Stimulated activated CD4-positive, alpha-beta T cell treated with anti-CD3 and anti-CD28 coated beads, TNF-alpha, amount 100 ng/mL, for 1 hour (primary cell): ENCODE measurements at places on chromosomes 2 and 18.

- DNase-seq: no peak
These were observed 149.3 kb downstream of the CSRNP3 start for GRCh38 chr2:165618806-165619205.

DNA sequence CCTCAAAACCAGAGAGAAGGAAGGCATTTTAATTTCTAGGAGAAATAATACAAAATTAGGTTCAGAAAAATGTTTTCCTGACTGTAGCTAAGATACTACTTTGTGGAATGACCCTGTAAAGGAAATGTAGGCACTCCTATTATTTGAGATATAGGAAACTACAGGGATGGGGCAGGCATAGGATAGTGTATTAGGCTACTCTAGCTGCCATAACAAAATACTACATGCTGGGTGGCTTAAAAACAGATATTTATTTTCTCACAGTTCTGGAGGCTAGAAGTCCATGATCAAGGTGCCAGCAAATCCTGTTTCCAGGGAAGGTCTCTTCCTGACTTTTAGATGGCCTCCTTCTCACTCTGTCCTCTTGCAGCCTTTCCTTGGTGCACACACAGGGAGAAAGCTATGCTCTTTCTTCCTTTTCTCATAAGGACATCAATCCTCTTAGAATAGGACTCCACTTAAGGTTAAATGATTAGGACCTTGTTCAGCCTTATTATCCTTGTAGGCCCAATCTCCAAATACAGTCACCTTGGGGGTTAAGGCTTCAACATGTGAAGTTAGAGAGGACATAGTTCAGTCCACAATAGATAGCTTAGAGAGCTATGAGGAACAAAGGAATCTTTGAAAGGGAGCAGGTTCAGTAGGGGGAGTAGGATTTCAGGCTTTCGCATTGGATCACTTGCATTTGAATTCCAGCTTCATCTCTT, 14.0 kb upstream of the CAVIN2 start:
- DNase-seq: no peak

DNA sequence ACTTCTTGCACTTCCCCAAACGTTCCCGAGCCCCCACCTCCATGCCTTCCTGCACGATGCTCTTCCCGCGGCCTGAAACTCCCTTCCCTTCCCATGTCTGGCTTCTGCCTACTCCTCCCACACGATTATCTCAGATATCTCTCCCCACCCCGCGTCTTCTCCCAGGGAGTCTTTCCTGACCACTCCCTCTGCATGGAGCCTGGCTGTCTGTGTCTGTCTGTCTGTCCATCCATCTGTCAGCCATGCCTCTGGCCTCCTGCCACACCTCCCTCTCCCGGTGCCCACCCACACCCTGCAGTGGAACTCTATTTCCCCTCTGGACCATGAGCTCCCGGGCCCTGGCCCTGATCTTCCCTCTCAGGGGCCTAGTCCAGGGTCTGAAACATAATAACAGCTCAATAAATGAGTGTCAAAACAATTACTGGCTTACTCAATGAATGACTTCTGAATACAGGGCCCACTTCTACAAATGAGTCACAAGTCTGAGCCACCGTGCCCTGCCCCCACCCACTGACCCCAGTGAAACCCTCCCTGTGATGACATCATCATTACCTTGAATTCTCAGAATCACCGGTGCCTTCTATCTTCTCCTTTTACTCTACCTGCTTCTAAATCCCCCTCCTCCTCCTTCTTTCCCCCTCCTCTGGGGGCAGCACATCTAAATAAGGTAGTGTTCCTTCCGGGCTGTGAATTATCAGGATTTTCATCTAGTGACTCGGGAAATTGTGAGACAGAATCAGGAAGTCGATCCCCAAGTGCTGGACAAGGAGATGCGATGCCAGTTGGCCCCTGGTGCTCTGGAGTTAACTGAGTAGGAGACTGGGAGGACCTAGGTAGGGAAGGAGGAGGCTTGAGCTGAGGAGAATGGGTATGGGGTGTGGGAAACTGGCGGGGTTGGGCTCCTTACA, 46.1 kb upstream of the PLB1 start:
- peak; percentile 75 for DNase-seq

DNA sequence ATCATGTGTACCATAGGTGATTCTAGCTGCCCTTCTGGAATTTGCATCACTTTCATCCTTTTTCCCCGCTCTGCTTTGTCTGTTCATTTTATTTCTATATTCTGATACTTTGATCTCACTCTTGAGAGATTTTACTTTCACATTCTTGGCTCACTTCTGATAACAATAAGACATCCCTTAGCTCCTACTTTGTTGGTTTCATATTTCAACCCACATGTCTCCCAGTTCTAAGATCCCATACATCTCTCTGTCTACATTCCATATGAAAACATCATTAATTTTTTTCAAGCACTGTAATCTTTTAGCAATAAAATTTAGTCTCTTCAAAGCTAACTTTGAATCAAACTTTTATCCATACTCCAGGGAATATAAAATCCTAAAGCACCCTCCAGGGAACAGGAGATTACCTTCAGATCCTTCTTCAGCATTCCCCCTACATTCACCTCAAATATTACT, 75.6 kb downstream of the COL3A1 start:
- DNase-seq: no peak

GRCh38 chr18:75089748-75090327, 119.1 kb downstream of the PTGR3 start:
- DNase-seq: no peak

GRCh38 chr2:105269426-105269825, 27.9 kb downstream of the GPR45 start:
- DNase-seq: no peak

DNA sequence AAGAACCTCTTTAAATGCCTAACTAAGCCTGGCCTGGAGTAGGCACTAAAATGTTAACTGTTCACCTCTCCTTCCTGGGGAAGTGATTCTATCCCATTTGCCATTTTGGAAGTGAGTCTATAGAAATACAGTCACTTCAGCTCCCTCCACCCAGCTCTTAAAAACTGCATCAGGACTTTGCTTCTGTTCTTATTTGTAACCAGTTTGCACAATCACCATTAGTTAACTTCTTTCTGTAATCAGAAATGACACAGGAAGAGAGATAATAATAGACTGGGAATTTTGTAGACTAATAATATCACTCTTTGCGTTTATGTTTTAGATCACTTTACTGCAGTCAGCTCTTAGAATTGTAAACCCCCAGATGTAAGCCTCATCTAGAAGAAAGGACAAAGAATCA, 16.0 kb upstream of the MARCO start:
- DNase-seq: no peak

DNA sequence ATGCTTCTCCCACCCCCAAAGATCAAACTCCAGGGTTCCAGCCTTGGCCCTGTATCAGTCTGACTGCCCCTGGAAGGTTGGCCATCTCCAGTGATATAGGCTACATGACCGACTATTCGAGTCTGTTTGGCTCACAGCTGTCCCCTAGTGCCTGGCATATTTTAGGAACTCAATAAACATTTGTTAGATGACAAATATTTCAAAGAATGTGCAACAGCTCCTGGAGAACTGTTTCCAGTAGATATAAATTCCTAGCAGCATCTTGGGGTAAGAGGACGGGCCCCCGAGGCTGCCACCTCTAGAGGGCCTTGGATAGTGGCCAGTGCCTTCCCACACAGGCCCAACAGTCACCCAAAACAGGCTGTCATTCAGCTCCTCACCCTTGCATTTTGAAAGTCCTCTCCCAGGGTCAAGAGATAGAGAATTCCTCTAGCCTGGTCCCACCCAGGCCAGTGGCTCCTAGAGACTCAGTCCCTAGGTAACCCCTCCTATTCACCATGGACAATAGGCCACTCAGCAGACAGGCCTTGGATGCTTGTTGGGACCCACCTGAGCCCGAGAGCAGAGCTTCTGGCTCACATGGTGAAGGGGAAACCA, 45.1 kb upstream of the ATP6V1B1 start:
- DNase-seq: no peak

DNA sequence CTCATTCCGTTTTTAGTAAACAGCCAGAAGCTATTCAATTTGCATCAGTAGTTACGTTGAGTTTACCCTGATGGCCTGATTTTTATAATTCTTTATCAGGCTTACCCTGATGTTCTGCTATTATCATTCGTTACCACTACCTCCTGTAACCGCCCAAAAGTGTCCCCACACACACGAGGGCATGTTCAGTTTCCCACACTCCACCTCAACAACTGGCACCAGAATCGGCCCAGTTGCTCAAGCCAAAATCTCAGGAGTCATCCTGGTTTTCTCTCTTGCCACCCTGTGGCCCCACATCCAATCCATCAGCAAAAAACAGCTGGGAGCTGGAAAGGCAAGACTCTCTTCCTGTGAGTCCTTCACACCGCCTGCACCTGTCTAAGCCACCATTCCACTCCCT, 102.9 kb upstream of the RAB6C start:
- DNase-seq: no peak

DNA sequence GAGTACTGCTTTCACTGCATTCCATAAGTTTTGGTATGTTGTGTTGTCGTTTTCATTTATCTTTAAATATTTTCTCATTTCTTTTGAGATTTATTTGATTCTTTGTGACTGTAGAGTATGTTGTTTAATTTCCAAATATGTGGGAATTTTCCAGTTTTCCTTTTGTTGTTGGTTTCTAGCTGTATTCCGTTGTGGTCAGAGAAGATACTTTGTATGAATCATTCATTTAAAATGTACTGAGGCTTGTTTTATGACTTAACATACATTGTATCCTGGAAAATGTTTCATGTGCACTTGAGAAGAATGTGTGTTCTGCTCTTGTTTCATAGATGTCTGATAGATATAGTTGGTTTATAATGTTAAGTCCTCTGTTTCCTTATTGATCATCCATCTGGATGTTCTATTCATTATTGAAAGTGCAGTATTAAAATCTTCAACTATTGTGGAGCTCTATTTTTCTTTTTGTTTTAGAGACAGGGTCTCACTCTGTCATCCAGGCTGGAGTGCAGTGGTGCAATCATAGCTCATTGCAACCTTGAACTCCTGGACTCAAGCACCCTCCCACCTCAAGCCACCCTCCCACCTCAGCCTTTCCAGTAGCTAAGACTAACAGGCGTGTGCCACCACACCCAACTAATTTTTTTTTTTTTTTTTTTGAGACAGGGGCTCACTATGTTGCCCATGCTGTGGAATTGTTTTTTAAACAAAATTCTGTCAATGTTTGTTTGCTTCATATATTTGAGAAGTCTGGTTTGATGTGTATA, 96.8 kb downstream of the TAF4B start:
- no peak for DNase-seq

DNA sequence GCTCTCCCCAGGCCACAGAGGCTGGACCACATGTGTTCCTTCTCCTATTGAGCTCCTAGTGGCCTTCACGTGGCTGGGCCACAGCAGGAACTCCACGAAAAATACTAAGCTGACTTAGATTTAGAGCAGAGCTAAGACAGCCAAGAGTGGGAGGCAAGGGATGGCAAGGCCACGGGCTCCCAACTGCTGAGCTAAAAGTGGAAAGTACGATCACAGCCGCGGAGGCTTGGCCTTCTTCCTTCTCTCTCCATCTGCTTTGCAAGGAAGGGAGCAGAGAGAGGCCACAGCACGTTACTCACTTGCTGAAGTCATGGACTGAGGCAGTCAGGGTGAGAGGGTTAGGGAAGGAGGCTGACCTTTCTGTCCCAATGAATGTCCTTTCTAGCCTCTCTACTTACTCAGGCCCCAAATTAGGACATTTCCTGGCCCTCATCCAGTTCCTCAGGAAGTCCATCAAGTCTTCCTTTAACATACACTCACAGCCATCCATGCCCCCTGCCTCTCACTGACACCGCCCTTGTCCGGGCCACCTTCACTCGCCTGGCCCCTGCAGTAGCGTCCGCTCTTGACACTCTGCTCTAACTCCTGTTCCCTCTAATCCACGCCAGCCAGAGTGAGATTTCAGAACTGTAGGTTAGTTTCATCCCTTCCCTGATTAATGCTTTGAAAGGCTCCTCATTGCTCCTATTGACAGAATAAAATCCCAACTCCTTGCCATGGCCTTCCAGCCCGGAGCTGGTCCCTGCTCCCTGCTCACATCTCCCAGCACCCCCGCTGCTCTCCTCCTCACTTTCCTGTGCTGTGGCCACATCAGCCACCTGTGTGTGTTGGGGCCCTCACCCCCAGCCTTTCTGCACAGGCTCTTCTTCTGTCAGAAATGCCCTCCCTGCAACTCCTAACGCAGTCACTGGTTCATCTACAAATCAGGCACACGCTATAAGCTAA, 204.2 kb downstream of the CYP26B1 start:
- DNase-seq: no peak

DNA sequence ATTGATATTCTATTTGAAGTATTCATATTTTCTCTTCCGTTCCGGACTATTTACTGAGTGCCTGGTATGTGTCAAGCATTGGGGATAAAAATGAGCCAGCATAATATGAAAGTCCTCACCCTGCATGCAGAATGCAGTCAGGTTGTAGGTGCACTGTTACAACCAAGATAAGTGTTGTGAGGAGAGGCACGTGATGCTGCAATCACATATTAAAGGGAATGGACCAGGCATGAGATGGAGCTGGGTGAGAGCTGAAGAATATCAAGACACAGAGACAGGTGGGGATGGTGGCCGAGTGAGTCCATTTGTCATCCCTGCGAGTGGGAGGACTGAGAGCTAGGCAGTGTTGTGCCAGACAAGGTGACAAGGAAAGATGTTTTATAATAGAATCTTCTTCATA, 52.3 kb downstream of the MFSD6 start:
- DNase-seq: no peak

GRCh38 chr18:37065254-37065653, 236.3 kb downstream of the KIAA1328 start:
- DNase-seq: no peak

- DNase-seq: no peak
These were observed 24.0 kb upstream of the GALNT5 start for GRCh38 chr2:157233506-157233905.

DNA sequence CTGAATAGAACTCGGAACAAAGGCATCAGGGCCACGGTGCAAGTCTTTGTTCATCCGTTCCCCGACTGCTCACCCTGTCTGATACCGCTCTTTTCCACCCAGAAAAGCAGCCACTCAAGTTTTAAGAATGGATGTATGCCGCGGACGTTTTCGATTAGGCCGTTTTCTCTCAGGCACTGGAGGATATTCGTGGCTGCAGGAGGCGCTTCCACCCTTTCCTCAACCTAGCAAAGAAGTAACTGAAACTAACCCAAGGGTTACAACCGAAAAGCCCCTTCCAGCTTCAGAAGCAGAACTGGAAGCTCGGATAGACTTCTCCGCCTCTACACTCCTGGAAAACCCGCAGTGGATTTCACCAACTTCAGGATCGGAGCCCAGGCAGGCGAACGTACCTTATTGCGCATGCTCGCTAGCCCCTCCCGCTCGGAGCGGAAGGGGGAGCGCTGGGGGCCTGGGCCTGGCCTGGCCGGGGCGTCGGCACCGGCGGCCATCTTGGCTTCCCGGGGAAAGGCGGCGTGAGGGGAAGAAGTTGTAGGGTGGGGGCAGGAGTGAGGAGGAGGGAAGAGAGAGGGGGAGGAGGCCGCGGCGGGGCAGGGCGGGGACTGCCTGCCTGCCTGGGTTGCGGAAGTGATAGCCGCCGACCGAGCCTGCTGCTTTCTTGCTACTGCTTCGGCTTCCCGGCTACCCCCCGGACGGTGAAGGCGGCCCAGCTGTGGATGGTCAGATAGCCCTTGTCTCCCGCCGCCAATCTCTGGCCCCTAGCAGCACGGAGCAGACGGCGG, at the start of gene ACTR3:
Gene ACTR3, plus strand, starts transcription at position 619 of the 782 bp plus-strand sequence. CDS start 191 bp downstream, outside the sequence.
- DNase-seq: peak; percentile 95

GRCh38 chr2:48482769-48483168, 47.2 kb upstream of the STON1 start:
- no peak for DNase-seq

GRCh38 chr18:59015531-59016152, 124.0 kb upstream of the SEC11C start:
- DNase-seq: no peak

GRCh38 chr18:354003-354402, 86.2 kb upstream of the THOC1 start:
- DNase-seq: no peak

GRCh38 chr2:231104115-231104713, 20.6 kb downstream of the HTR2B start:
- DNase-seq: peak; percentile 22

- no peak for DNase-seq
These were observed 728 bp downstream of the AUP1 start for GRCh38 chr2:74528600-74529356.
